ENCODE measurements at places on chromosomes 4 and X.

DNA sequence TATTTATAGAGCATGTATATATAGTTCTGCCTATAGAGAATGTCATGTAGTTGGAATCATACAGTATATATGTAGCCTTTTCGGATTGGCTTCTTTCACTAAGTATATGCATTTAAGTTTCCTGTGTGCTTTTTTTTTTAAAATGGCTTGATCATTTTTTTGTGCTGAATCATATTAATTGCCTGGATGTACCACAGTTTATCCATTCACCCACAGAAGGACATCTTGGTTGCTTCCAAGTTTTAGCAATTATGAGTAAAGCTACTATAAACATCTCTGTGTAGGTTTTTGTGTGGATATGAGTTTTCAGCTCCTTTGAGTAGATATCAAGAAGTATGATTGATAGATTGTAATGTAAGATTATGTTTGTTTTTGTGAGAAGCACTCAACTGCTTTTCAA lies 23.8 kb downstream of the PTTG2 start:
- no peak for DNase-seq

DNA sequence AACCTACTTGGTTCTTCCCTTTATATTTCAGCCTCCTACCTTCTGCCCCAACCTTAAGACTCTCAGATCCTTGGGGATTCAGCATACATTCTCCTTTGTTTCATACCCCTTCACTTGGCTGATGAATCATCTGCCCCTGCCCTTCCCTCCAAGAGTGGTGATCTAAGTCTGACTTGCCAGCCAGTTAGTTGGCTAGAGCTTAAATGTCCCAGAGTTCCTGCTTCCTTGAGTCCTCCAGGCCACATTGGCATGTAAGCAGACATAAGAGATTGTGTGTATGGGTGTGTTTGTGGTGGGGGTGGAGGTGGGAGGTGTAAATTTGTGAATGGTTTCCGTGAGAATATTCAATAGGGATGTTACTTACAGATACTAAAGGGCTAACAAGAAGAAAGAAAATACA lies 3.7 kb upstream of the TEX13D start:
- no peak for DNase-seq

- no peak for DNase-seq
These were observed 238.3 kb downstream of the KCNIP4 start for GRCh38 chr4:21710179-21710835.

DNA sequence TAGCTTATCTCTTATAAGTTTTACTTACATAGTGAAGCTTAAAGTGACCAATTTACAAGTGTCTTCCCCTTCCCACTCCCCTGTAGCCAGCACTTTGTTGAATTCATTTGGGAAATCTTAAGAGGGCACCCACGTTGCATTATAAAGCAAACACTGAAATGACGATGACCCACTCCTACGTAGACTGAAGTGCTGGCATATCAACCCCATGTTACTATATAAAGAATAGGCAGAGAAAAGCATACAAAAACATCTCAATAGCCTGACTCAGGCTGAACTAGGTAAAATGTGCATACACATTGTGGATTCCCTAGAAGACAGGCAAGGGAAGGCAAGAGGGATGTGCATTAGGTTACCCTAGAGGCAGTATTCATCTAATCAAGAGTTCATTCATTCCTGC lies 313.4 kb downstream of the TENM3 start:
- DNase-seq: no peak

DNA sequence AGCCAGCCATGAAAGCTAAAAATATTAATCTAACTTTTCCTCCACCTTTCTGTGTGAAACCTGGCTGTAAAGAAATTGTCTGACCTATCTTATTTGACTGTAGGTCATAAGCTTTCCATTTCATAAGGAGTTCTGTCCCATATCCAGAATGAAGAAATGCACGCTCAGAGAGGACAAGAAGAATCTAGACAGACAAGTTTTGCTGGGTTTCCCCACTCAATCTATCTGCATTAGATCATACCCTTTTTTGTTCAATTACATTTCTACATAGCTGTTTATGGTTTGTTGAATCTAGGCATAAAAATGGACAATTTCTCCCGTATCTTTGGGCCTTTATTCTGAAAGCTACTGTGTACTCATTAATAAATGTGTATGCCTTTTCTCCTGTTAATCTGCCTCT lies 1495.1 kb downstream of the C4orf33 start:
- DNase-seq: no peak

Measured in stimulated activated CD4-positive, alpha-beta T cell treated with anti-CD3 and anti-CD28 coated beads, Interleukin-15, amount 100 ng/mL, for 24 hours (primary cell).